ENCODE measurements at places on chromosomes 12 and 14.

DNA sequence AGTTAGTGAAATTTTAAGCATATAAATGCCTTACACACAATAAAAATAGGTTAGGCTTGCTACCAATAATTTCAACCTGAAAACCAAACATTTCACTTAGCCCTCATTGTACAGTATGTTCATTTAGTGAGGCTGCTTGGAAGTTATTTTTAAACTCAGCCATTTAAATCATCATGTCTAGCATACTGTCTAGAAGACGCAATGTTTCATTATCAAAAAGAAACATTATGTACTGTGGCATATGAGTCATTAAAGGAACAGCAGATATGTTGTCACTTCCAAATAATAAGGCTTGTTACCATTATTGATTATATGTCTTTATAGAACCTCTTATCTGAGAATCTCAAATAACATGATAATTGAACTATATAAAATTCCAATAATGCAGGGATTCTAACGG is 304.7 kb downstream of the RMST start:
- DNase-seq: no peak

GRCh38 chr12:122686538-122686937 is 16.6 kb downstream of the HCAR2 start:
- no peak for DNase-seq

GRCh38 chr14:36952689-36953088 is 219.7 kb downstream of the SLC25A21 start:
- no peak for DNase-seq

DNA sequence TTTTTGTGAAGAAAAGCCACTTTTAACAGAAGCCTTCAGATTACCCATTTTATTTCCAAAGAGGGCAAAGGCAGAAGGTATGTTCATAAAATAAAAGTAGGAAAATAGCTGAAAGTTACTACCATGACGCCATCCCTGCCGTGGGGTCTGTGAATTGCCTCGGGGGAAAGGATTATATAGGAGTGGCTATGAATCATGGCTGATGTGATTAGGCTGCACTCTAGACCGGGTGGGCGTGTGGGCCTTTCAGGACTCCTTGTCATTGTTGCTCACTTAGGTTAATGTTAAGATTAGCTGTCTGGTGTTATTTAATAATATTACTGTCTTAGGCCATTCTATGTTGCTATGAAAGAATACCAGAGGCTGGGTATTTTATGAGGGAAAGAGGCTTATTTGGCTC is 195.5 kb downstream of the EGLN3 start:
- DNase-seq: no peak

- DNase-seq: no peak
Measured at GRCh38 chr14:23939607-23940326, 13.8 kb upstream of the DHRS4 start.

GRCh38 chr14:102838501-102838900 is 61.3 kb downstream of the TRAF3 start:
- DNase-seq: no peak

GRCh38 chr12:26979733-26980132 is 34.5 kb downstream of the TM7SF3 start:
- no peak for DNase-seq

DNA sequence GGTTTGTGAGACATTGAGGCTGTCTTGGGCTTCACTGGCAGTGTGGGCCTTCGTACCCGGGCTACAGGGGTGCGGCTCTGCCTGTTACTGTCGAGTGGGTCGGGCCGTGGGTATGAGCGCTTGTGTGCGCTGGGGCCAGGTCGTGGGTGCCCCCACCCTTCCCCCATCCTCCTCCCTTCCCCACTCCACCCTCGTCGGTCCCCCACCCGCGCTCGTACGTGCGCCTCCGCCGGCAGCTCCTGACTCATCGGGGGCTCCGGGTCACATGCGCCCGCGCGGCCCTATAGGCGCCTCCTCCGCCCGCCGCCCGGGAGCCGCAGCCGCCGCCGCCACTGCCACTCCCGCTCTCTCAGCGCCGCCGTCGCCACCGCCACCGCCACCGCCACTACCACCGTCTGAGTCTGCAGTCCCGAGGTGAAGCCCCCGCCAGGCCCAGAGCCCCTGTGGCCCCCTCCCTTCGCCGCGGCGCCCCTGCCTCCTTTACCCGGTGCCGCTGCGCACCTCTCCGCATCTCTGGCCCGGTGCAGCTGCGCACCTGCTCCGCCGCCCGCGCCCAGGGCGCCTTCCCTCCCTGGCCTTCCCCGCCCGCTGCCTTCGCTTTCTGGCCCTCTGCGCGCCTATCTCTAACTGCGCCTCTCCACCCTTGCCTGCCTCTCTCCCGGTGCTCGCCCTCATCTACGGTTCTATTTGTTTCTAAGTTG is at the start of gene ENO2:
TSS of gene ENO2 (plus strand) at position 335 of the 701 bp plus-strand sequence. CDS start 1,253 bp downstream, outside the sequence.
- DNase-seq: no peak

DNA sequence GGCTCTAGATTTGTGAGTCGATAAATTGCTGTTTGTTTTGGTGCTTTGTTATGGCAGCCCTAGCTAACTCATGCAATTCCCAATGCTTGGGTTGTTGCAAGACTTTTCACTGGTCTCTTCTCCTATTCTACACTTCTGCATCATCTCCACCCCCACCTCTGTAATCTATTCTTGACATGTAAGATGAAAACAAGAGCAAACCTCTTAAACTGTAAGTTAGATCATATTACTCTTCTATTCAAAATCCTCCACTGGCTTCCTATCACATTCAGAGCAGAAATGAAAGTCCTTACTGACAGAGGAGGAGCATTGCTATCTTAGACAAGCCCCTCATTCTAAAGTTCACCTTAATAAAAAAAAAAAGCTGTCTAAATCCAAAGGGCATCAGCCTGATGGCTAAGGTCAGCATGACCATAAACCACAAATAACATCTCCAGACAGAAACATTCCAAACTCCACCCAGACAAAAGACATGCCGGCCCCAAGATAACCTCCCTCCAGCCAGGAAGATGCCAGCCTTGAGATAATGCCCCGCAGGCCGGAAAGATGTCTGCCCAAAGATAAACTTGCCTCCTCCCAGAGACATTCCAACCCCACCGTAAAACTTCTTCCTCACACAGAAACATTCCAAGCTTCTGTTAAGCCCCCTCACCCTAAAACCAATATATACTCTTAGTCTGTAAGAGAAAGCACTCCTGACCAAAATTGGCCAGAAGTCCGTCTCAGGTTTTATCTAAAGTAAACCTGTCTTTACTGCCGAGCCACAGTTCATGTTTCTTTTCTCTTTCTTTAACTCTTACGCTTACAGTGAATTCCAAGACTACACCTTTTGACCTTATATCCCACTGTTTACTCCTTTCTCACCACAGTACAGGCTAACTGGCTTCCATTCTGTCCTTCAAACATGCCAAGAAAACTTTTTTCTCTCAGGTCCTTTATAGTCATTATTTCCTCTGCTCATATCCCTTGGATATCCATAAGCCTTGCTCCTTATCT is 308.9 kb downstream of the KCNH5 start:
- DNase-seq: no peak

DNA sequence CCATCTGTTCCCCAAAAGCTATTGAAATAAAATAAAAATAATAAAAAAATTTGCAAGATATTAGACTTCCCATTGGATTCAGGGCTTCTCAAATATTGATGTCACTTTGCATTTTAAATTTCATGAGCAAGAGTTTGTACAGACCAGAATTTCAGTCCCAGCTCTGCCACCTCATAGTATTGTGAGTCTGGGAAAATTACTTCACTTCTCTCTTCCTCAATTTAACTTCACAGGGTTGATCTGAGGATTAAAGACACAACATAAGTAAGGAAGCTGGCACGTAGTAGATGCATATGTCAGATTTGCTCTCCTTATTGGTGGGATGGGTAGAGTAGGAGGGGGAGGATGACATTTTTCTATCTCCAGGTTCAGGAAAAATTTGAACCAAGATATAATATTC is 32.8 kb downstream of the COX8C start:
- DNase-seq: peak; percentile 3

GRCh38 chr12:70120970-70121369 is 122.3 kb upstream of the CNOT2 start:
- DNase-seq: no peak

DNA sequence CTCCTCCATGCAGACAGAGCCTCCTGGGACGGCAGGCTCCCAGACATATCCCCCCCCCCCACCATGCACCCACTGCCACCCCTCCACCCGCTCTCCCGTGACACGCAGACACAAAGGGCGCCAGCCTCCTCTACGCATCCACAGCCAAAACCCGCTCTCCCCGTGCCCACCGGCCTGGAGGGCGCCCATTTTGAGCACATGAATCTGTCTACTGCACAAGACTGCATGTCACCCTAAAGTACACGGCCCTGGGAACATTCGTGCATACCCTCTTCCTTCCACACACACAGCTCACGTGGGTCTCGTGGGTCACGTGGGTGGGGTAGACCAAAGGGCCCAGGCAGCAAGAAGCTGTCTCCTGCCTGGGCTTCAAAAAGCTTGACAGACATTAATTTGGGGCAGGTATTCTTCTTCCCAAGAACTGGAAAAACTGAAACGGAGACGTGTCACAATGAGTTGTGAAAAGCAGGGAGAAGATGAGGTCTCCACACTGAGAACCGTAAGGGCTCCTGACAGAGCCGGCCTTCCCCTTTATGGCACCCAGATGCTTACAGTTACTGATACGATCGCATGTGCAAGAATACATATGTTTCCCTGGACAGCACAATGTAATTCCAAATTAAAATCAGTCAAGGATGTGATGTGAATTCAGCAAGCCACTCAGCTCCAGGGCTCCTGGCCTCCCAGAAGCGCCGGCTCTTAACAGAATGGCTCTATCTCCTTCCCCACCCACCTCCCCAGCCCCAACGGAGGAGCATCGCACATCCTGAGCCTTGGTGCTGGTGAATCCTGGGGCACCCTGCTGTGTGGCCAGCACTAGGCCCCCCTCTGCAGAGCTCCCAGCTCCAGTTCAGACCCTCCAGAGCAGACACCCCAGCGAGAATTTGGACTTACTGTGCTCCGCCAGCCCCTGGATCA is 1.9 kb downstream of the TGFB3 start:
- no peak for DNase-seq

GRCh38 chr12:95474660-95474958 is 657 bp downstream of the METAP2 start:
- no peak for DNase-seq

DNA sequence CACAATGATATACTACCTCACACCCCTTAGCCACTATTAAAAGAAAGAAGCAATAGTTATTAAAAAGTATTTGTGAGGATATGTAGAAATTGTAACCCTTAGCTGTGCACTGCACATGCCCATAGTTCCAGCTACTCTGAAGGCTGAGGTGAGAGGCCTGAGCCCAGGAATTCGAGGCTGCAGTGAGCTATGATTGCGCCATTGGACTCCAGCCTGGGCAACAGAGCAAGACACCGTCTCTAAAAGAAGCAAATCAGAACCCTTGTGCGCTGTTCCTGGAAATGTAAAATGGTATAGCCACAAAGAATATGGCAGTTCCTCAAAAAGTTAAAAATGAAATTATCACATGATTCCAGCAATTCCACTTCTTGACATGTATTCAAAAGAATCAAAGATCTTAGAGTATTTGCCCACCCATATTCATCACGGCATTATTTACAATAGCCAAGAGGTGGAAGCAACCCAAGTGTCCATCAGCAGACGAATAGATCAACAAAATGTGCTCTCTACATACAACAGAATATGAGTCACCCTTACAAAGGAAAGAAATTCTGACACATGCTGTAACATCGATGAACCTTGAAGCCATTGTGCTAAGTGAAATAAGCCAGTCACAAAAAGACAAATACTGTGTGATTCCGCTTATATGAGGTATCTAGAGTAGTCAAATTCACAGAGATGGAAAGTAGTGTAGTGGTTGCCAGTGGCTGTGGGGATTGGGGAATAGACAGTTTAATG is 23.7 kb upstream of the YLPM1 start:
- no peak for DNase-seq

DNA sequence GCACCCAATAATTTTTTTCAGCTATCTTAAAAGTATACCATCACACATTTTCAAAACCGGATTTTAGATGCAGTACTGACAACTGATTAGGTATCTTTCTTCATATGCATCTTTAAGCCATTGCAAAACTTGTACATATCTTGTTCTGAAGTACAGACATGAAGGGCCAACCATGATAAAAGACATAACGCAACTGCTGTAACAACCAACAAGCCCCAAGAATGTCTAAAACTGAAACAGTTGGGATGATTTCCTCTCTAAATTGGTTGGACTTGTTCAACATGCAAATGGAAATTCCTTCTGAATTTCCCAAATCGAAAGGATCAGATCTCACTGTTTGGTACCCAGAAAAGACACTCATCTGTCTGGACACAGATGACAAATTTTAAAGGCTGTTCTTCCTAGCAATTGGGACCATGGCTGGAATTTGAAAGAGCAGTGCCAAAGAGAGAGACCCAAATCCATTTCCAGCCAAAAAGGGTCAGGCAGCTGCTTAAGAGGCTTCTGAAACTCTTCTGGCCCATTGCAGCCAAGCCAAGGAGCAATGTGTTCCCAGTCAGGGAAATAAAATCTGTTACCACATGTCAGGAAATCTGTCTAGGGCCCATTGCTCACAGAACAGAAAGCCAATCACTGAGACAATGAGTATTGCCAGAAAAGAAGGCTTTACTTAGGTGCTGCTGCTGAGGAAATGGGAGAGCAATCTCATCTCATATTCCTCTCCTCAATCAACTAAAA is 1122.4 kb upstream of the USP15 start:
- DNase-seq: no peak

GRCh38 chr12:30732954-30733637 is 21.7 kb downstream of the CAPRIN2 start:
- DNase-seq: no peak

GRCh38 chr12:121872546-121873215 is 14.0 kb upstream of the HPD start:
- no peak for DNase-seq

- DNase-seq: no peak
Measured at GRCh38 chr12:12999271-12999958, 650 bp downstream of the HEBP1 start.

DNA sequence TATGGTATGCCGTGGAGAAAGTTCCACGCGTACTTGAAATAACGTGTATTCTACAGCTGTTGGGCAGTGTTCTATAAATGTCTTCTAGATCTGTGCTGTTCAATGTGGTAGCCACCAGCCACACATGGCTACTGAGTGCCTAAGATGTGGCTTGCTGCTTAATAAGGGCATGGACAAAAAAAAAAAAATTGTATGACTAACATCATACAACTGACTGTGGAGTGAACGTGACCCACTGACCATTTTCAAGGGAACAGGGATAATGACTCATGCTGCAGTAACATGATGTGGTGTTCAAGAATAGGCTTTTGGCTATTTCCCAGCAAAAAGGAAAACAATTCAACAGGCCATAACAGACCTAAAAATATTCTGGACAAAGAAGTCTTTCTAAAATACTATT is 13.0 kb downstream of the ATG14 start:
- no peak for DNase-seq
